SJSA1 (cell line): ENCODE measurements at places on chromosomes 5 and 9. TPM values are rescaled to one million over a fixed set of nuclear protein-coding genes. Genes with fewer than 3 reads are reported as not detected.

GRCh38 chr9:134433909-134434882 lies 107.9 kb downstream of the RXRA start:
- H3K4me3 ChIP-seq, result no peak overlapping the region
- H3K36me3 ChIP-seq, result peaks cover 33% of the 10 kb centered on the region
- peaks cover 65% of the 10 kb centered on the region for H3K4me1 ChIP-seq
- no peaks in the 10 kb centered on the region for H3K27me3 ChIP-seq
- H3K27ac ChIP-seq, result peak overlapping the region; percentile 35
- DNase-seq, result no peak

DNA sequence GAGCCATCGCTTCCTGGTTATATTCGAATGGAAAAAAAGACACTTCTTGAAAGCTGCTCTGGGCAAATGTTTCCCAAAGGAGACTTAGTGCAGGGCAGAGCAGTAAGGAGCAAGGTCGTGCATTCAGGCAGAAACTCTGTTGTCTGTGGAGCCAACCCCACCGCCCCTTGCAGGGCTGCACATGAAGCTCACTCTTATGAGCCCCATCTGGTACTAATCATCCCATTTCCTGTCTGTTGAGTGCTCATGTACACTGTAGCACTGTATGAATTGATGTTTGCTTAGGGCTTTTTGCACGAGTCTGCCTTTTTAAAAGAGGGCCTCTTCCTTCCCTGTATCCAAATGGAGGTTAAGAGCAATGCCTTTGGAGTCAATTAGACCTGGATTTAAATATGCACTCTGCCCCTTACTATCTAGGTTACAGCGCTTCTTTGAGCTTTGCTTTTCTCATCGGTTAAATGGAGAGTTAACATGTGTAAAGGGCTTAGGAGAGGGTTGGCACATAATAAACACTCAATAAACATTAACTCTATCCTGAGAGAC lies 25.4 kb downstream of the HMHB1 start:
- H3K36me3 ChIP-seq, result no peaks in the 10 kb centered on the region
- DNase-seq, result peak; percentile 41
- H3K4me1 ChIP-seq, result peaks cover 9% of the 10 kb centered on the region; the same call in 1 of the 2 replicates
- no peaks in the 10 kb centered on the region for H3K27me3 ChIP-seq

DNA sequence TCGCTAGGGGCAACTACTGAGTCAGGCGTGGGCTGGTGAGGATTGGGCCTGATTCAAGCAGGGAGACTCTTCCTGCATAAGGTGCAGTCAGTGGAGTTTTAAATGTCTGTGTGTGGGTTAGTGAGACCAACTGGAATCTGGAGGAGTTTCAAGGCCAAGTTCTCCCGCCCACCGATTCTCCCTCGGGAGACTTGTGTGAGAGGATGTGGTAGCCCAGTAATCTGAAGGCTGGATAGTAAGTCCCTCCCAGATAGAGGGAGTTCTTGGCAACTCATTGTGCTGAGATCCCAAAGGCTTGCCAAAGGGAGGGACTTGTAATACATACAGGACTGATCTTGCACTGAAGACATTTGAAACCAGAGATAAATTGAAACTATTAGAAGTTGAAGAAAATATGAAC lies 51.8 kb downstream of the WDR36 start:
- peaks cover 13% of the 10 kb centered on the region for H3K4me1 ChIP-seq
- H3K4me3 ChIP-seq, result no peak overlapping the region
- H3K27ac ChIP-seq, result no peak overlapping the region
- H3K36me3 ChIP-seq, result no peaks in the 10 kb centered on the region

DNA sequence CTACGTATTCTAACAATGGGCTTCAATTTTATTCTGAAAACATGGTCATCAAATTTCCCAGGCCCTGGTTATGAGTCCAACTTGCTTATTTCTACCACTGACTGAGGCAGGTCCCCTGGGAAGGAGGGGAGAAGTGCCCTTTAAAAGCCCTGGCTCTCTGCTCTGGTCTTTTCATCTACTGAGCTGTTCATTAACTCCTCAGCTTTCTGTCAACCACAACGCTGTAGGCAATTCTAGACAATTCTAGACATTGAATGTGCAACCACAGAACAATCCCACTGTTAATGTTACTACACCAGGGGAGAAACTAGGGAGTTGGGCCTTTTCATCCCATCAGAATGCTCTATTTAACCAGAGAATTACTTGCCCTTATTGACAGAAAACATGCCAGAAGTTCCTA lies 10.0 kb downstream of the MOCS2 start:
- H3K4me1 ChIP-seq, result no peaks in the 10 kb centered on the region
- DNase-seq, result no peak
- peaks cover 77% of the 10 kb centered on the region for H3K36me3 ChIP-seq
- no peaks in the 10 kb centered on the region for H3K27me3 ChIP-seq
- H3K4me3 ChIP-seq, result no peak overlapping the region

DNA sequence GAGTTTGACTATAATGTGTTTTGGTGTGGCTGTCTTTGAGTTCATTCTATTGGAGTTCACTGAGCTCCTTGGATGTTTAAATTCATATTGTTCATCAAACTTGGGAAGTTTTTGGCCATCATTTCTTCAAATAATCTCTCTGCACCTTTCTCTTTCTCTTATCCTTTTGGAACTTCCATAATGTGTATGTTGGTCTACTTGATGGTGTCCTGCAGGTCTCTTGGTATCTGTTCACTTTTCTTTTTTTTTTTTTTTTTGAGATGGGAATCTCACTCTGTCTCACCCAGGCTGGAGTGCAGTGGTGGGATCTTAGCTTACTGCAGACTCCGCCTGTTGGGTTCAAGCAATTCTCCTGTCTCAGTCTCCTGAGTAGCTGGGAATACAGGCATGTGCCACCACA lies 27.7 kb downstream of the PKD2L2 start:
- H3K4me1 ChIP-seq, result peaks cover 3% of the 10 kb centered on the region
- H3K4me3 ChIP-seq, result no peak overlapping the region
- no peak overlapping the region for H3K27ac ChIP-seq
- no peaks in the 10 kb centered on the region for H3K27me3 ChIP-seq

GRCh38 chr9:3261484-3261883 lies 264.3 kb downstream of the RFX3 start:
- no peak for DNase-seq
- H3K36me3 ChIP-seq, result no peaks in the 10 kb centered on the region
- no peak overlapping the region for H3K27ac ChIP-seq
- no peaks in the 10 kb centered on the region for H3K27me3 ChIP-seq

DNA sequence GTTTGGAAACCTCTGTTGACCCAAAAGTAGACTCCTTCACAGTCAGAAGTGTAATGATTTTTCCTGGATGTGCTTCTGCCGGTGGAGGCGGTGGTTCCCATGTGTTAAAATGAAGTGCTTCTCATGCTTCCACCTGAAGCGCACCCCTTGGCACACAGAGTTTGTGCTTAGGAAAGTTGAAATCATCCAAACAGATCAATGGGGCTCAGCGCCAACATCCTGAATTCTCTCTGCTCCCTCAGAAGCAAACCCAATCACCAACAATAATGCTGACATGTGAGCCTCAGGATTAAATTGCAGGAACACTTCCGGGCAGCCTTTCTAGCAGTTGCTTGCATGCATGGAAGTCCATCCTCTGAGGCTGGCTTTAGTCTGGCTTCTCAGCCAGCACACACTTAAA lies 71.0 kb downstream of the MED10 start:
- H3K4me3 ChIP-seq, result no peak overlapping the region
- no peaks in the 10 kb centered on the region for H3K27me3 ChIP-seq
- H3K36me3 ChIP-seq, result no peaks in the 10 kb centered on the region
- H3K4me1 ChIP-seq, result no peaks in the 10 kb centered on the region
- DNase-seq, result no peak

DNA sequence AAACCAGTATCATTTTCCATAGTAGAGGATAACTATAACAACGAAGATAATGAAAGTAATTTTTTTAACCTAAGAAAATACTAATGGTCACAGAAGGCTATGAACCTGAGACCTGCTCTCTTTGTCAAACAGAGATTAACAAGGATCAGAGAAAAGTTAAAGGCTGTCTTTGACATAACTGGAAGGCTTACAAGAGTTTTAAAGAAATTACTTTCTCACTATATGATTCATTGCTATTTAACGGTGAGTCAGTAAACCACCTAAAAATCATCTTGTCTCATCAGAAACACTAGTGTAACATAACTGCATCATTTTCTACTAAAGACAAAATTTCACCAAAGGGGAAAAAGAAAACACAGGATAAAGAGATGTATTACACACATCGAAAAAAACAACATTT lies 19.3 kb downstream of the MLANA start:
- no peak for DNase-seq
- H3K4me1 ChIP-seq, result no peaks in the 10 kb centered on the region
- H3K27ac ChIP-seq, result no peak overlapping the region
- H3K27me3 ChIP-seq, result no peaks in the 10 kb centered on the region
- H3K36me3 ChIP-seq, result no peaks in the 10 kb centered on the region
- no peak overlapping the region for H3K4me3 ChIP-seq

DNA sequence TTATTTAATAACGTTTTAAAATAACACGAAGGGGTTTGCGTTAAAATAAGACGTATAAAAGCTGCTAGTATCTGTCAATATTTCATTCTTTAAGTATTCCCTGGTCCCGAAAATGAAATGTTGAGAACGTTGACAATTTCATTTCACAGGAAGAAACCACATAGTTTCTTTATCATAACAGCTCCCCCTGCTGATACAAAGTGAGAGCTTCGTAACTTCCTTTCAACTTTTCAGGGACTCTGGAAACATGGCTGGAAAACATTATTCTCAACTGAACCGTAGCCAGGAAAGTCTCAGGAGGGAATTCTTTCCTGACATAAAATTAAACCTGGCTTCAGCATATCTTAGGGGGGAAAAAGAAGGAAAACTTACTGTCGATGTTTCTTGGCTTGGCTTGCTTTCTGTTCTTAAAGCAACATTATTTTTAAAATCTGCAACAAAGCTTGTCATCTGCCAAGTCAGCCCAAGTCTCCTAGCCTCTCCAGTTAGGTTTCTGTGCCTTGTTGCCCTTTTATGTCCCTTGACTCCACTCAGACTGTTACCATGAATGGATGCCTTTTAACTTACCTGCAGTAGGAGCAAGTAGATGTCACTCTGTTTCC lies 122.9 kb upstream of the DAB2 start:
- no peak overlapping the region for H3K4me3 ChIP-seq
- H3K36me3 ChIP-seq, result no peaks in the 10 kb centered on the region
- H3K27me3 ChIP-seq, result no peaks in the 10 kb centered on the region
- H3K27ac ChIP-seq, result 0 out of 2 replicates have a peak overlapping the region, but pooled peaks have one; percentile 0
- peak; percentile 76 for DNase-seq
- H3K4me1 ChIP-seq, result peaks cover 21% of the 10 kb centered on the region

GRCh38 chr5:146165460-146165859 lies 17.0 kb downstream of the LARS1 start:
- no peaks in the 10 kb centered on the region for H3K4me1 ChIP-seq
- H3K27ac ChIP-seq, result no peak overlapping the region
- H3K27me3 ChIP-seq, result no peaks in the 10 kb centered on the region
- H3K4me3 ChIP-seq, result no peak overlapping the region
- no peak for DNase-seq

DNA sequence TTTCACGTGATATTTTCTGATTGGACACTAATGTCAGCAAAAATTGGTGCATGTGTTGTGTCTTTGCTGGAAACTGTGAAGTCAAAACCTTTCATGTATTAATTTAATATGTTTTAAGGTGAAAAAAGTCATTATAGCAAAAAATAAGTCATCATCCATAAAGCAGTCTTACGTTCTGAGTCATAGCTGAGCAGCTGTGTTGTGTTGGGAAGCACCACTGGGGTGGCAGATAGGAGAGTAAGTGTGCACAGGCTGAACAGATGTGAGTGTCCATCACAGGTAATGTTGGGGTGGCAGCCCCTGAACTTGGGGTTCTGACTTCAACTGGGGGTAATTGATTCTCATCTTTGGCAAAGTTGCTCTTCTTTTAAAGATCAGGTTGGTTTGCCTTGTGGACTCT lies 156.8 kb downstream of the NXNL2 start:
- H3K27ac ChIP-seq, result no peak overlapping the region
- DNase-seq, result no peak
- H3K4me3 ChIP-seq, result no peak overlapping the region
- no peaks in the 10 kb centered on the region for H3K27me3 ChIP-seq

DNA sequence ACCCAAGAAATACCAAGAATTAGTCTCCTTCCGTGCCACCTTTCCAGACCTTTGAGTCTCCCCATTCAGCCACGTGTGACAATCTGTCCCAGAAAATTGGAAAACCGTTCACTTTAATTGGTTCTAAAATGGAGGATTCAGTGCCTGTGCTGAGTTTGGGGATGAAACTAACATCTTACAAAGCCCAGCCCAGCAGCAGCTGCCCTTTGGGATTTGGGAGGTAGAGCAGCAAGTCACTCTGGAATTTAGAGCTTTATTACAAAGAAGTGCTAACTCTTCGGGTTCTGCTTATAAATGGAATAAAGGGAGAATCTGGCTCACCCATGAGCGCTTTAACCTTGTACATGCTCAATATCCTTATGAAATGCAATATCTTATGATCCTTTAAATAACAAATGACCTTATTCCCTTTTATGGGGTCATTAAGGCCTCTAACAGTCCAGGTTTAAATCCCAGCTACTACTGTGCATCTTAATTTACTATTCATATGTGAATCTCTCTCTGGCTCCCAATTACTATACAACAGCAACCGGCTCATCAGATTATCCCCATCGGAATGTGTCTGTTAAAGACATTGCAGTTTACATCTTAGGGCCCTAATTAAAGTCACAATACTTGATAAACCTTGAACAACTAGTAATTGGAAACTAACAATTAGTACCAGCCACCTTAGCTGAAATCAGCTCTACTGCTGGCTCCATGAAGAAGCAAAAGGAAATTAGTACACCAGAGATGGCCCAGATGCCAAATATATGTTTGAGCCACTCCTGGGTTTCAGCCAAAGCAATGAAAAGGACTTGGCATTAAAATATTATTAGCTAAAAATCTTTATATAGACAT lies 271.8 kb upstream of the SMARCA2 start:
- no peaks in the 10 kb centered on the region for H3K4me1 ChIP-seq
- no peaks in the 10 kb centered on the region for H3K27me3 ChIP-seq
- H3K4me3 ChIP-seq, result no peak overlapping the region
- H3K36me3 ChIP-seq, result no peaks in the 10 kb centered on the region

GRCh38 chr9:124010665-124011321 lies 775 bp upstream of the LHX2 start:
- no peaks in the 10 kb centered on the region for H3K36me3 ChIP-seq
- peaks cover 59% of the 10 kb centered on the region for H3K27me3 ChIP-seq
- no peak for DNase-seq
- no peak overlapping the region for H3K4me3 ChIP-seq
- peaks cover 9% of the 10 kb centered on the region for H3K4me1 ChIP-seq

DNA sequence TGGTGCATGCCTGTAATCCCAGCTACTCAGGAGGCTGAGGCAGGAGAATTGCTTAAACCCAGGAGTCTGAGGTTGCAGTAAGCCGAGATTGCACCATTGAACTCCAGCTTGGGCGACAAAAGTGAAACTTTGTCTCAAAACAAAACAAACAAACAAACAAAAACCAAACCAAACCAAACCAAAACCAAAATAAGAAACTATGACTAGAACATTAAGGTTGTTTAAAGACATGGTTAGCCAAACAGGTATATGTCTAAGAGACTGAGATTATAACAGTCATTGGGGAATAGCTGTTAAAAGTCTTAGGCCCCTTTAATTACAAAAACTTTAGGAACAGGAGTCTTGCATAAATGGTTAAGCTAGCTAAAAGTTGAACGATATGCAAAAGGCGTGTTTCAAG lies 63.6 kb downstream of the PRDM9 start:
- H3K4me3 ChIP-seq, result no peak overlapping the region
- H3K4me1 ChIP-seq, result no peaks in the 10 kb centered on the region
- no peaks in the 10 kb centered on the region for H3K27me3 ChIP-seq
- H3K36me3 ChIP-seq, result no peaks in the 10 kb centered on the region

PCDH1 gene
- 0.53 TPM in 1 of 2 replicates, not detected in the other for total RNA-seq

TRIM41 gene
- 10.6 and 14.0 TPM in 2 replicates for total RNA-seq

TLR4 gene
- total RNA-seq, result 19.5 and 27.3 TPM in 2 replicates

SLCO4C1 gene
- not detected in 2 replicates for total RNA-seq

CCL28 gene
- total RNA-seq, result 0.18 TPM in 1 of 2 replicates, not detected in the other

CNTLN gene
- total RNA-seq, result 3.7 and 6.9 TPM in 2 replicates

CER1 gene
- not detected in 2 replicates for total RNA-seq

PKD2L2 gene
- total RNA-seq, result not detected in 2 replicates

IFNK gene
- not detected in 2 replicates for total RNA-seq

PTPN3 gene
- 4.8 and 11.7 TPM in 2 replicates for total RNA-seq
